Spinal cord (tissue), 10 donors: ENCODE measurements at places on chromosomes 1 and 21.

GRCh38 chr1:38047603-38048141 is 1.1 kb upstream of the POU3F1 start:
- DNase-seq, result no peak

GRCh38 chr1:20485527-20486456 is at the start of gene CAMK2N1:
Gene CAMK2N1, minus strand, starts transcription at chr1:20486210. Its CDS starts 831 bp downstream, at chr1:20485379.
- peak; percentile 94 for DNase-seq

DNA sequence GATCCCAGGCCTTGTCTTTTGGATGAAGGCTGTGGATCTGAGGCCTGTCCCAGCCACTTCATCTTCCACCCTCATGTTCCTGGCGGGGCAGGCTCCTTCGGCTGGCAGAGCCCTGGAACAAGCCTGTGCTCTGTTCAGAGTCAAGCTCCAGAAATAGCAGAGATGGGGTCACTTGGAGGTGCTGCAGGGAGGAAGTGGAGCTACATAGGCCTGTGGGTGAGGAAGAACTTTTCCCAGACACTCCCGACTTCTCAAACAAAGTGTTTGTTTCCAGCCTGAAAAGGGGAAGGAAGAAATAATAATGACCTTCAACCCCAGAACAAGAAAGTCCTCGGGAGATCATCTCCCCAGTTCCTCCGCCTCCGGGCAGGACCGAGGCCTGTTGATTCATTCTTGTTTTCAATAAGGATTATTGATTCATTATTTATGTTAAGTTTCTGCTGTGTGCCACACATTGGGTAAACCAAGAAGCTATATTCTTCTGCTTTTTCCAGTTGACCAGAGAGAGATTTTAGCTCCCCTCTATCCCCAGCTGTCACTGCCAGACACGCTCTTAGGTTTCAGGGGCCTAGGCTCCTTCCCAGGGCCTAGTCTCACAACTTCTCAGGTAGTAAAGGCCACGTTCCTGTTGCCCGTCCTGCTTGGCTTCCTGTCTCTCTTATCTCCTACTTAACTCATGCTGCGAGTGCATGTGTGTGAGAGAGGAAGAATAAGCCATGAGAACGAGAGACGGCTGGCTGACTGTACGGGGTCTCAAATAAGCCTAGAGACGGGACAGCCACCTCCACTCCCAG is 16.9 kb downstream of the IKBKE start:
- no peak for DNase-seq

- DNase-seq, result no peak
Measured at GRCh38 chr21:41507521-41508414, at the start of gene TMPRSS2. Gene TMPRSS2, minus strand, starts transcription at chr21:41508158. Its CDS starts 10,025 bp downstream, at chr21:41498133.

DNA sequence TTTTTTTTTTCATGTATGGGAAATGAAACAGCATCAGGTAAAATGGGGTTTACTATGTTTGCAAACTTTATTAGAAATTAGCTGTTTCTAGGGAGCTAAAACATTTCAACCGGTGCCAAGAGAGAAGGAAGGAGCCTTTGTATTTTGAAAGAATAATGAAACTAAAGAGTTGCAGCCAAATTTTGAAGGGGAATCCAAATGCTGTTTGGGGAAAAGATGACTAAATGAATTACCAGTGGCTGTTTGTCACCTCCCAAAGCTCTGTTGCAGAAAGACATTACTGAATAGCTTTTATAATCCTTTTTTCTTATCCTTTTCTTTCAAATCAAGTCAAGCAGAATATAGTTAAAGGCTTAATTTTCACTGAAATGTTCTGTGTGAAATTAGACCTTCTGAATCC is 591.3 kb upstream of the ADGRL2 start:
- DNase-seq, result peak; percentile 39

- DNase-seq, result no peak
Measured at GRCh38 chr1:6421266-6421665, 1.5 kb upstream of the HES2 start.

DNA sequence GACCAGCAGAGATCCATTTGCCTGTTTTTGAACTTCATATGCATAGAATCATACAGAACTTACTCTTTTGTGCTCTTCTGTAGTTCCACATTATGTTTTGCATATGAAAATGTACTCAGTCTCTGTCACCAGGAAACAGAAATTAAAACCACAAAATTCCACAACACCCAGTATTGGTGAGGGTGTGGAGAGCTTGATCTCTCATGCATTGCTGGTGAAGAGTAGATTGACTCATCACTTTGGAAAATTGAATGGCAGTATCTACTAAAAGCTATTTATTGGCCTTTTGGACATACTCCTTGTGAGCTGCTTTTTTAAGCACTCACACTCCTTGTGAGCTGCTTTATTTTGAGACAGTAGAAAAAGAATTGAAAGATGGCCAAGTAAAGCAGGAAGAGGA is 43.3 kb downstream of the VTCN1 start:
- no peak for DNase-seq

DNA sequence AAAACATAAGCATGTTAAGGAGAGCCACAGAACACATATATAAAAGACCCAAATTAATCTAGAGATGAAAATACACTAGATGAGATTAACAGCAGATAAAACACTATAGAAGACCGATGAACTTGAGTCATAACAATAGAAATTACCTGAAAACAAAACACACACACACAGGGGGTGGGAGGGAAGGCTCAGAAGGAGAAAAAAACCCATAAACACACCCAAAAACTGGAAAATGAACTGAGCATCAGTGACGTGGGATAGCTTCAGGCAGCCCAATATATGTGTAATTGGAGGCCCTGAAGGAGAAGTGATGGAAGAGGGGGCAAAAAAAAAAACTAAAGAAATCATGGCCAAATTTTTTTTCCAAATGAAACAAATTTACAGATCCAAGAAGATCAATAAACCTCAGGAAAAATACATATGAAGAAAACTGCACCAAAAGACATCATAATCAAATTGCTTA is 11.4 kb downstream of the ALDH9A1 start:
- no peak for DNase-seq

GRCh38 chr1:245001252-245001651 is 136.9 kb upstream of the HNRNPU start:
- DNase-seq, result no peak

DNA sequence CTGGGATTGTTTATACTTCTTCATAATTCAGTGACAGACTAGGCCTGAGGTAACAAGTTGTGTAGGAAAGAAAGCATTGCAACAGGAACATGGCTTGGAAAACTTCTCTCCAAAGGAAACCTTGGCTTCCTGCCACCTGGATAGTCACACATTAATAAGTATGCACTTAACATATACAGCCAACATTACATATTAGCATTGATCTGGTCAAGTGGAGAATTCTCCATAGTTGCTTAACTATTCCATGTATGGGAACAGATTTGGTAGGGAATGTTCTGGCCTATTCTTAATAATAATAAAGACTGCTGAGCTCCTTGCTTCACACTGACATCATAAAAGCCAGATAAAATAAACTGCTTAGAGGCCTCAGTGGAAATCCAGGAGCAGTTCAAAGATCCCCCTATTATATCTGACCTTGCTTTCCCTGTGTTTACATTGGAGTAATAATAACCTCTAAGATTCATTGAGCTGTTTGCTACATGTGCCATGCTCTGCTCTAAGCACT is 27.2 kb upstream of the NFIA start:
- DNase-seq, result no peak

- no peak for DNase-seq
Measured at GRCh38 chr1:231668826-231669225, 42.2 kb downstream of the DISC1 start.
